ENCODE measurements at places on chromosomes 7 and 10.

DNA sequence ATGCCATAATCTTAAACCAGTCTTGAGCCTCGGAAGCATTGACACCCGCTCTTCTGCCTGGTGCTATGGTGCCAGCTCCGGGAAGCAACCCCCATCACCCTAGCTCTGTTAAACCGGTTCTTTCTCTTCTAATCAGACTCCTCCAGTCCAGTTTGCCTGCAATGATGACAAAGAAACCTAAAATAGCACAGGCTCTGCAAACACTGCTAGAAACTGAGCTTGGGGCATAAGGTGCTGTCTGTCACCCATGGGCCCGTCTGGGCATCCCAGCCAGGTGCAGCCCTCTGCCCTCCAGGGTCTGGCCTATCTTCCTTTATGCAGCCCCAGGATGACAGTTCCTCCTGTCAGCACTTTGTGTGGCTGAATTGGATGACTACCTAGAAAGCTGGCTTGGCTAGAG lies 14.2 kb upstream of the CAMK2G start:
- no peak for DNase-seq

DNA sequence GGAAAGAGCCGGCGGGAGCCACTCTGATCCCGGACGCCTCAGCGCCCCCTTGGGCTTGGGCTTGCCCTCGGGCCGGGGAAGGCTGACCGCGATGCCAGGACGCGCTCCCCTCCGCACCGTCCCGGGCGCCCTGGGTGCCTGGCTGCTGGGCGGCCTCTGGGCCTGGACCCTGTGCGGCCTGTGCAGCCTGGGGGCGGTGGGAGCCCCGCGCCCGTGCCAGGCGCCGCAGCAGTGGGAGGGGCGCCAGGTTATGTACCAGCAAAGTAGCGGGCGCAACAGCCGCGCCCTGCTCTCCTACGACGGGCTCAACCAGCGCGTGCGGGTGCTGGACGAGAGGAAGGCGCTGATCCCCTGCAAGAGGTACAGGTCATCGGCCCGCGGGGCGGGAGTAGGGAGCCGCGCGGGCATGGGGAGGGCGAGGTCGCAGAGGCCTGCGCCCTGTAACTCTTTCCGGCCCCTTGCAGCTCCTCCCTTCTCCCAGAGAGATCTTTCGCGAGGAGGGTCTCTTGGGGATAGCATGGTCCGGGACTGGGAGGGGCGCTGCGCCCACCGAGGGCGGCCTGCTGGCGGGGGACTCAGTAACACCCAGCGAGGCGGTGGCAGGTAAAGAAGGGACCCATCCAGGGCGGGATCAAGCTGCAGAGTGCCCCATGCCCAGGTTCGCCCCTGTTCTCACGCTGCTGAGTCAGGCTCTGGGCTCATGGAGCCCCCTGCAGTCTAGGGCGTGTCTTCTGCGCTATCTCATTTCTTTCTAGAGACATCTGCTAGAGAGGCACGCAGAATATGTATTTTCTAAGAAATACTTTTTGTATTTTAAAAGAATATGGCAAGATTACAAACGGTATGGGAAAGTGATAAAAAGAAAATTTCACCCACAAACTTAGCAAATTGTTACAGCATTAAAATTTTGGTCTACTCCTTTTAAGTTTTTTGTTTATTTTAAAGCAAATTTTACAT lies 687 bp downstream of the EPDR1 start:
- DNase-seq = no peak

- DNase-seq = peak; percentile 85
These were observed 88.4 kb downstream of the BEND7 start for GRCh38 chr10:13440185-13441061.

- no peak for DNase-seq
These were observed 513.9 kb upstream of the GALNT17 start for GRCh38 chr7:70618020-70618551.

GRCh38 chr10:6445671-6446316 lies 134.3 kb downstream of the PRKCQ start:
- peak; percentile 59 for DNase-seq

- no peak for DNase-seq
These were observed 73.3 kb upstream of the CACNB2 start for GRCh38 chr10:18066947-18067346.

Data from GM03348 (cell line).